ENCODE measurements at places on chromosomes 11 and 22.

GRCh38 chr11:27697679-27698275 lies 2.5 kb downstream of the BDNF start:
- DNase-seq: no peak

- DNase-seq: no peak
Observed at GRCh38 chr11:86574493-86575207, 97.8 kb downstream of the ME3 start.

DNA sequence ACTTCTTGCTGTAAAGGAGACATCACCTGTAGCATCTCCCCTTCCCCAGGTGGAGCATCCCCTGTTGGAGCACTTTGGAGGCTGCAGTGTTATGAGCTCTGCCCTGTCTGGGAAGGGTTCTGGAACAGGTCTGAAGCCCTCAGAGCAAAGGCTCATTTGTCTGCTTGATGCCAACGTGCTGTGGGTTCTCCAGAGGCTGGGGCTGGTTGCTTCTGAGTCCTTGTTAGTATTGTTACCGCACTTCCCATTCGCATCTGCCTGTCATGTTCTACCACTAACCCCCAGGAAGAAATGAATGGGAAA lies 73.1 kb downstream of the PACS1 start:
- DNase-seq: no peak

DNA sequence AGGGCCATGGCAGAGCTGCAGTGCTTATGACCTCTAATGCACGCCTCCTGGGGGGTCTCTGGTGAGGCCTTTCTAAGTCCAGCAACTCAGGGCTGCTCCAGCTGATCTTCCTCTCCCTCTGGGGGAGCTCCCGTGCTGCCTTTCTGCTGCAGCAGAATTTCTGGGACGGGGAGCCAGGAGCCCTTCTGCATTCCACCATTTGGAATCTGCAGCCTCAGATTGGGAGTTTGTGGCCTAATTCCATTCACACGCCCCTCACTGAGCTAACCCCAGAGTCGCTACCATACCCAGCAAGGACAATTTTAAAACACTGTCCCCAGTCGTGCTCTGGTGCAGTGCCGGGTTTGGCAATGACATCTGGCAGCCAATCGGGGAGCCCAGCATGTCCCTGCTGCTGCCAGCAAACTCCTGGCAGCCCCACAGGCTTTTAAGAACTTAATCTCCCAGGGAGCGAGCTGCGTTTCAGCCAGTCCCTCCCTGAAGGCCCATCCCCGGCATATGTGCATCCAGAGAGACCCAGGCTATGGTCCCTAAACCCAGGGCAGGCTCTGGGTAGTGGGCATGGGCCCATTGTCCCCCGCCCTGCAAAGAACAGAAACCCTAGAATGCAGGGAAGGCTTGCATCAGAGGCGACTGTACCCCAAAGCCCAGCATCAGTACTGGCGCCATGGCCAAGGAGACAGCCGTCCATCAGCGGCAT lies 4.7 kb downstream of the SHANK2 start:
- DNase-seq: no peak

GRCh38 chr11:2318123-2318522 lies 16.3 kb downstream of the TSPAN32 start:
- no peak for DNase-seq

DNA sequence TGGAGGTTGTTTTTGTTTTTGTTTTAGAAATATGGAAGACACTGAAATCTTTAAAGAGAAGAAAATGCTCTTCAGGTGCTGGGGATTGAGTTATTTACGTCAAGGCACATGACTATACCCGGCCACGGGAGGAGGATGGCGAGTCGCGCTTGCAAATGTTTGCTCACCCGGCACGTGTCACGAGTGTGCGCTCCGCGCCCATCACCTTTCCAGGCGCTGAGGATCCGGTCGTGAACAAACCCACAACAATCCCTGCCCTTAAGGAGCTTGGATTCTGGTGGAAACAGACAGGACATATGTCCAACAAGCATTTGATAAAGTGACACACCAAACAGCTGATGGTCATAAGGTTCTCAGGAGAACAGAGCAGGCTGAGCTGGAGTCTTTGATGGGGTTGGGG lies 715.5 kb downstream of the BRD1 start:
- DNase-seq: no peak

- DNase-seq: no peak
Observed at GRCh38 chr11:132080127-132080526, 709.7 kb downstream of the NTM start.

GRCh38 chr11:134145715-134146114 lies 76.8 kb downstream of the JAM3 start:
- DNase-seq: no peak

- DNase-seq: no peak
Observed at GRCh38 chr22:36833073-36833472, 16.2 kb upstream of the PVALB start.

DNA sequence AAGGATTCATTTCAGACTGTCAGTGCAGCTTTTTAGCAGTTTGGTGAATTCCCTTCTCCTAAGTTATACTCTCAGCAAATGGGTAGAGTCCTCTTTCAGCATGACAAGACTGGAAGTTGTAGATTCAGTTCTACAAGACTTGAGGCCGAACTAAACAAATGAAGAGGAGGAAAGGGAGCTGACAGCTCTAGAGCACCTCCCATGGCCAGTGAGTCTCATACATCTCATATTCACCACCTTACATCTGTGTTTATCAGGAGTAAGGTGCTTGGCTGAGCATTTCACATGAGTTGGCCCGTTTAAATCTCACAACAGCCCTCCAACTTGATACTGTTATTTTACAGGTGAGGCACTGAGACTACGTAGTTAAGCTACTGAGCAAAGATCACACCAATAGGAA lies 30.4 kb downstream of the SEZ6L start:
- DNase-seq: no peak

GRCh38 chr11:77590194-77590782 lies 535 bp downstream of the AQP11 start:
- peak; percentile 4 for DNase-seq

DNA sequence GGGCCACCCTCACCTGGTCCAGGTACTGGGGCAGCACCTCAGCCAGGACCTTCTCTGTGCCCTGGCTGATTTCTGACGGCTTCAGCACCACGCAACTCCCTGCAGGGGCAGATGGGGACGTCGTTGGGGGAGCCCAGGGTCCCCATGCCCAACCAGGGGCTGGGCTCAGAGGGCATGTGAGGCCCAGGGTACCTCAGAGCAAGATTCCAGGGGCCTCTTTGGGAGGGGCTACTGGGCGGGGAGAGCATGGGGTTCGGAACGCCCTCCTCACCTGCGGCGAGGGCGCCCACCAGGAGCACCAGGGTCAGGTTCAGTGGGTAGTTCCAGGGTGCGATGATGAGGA lies 8.1 kb downstream of the ALDH3B2 start:
- no peak for DNase-seq

DNA sequence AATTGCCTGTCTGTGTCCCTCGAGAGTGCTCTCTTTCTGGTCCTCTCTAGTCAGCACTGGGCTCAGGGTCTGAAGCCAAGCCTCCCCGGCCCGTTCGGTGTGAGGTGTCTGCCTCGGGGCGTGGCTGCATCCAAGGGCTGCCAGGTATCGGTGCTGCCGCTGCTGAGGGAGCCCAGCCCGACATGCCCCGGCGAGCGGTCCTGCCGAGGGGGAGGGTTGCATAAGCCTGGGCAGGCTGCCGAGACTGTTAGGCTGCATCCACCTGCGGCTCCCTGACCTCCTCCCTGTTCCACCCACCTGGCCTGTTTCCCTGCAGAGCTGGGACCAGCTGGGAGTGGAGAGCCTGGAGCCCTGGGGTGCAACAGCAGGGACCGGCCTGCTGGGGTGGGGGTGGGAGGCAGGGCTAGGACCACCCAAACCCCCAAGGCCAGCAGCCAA lies 6.3 kb downstream of the OVOL1 start:
- DNase-seq: no peak

- no peak for DNase-seq
Observed at GRCh38 chr11:10050561-10050960, 243.5 kb downstream of the SBF2 start.

DNA sequence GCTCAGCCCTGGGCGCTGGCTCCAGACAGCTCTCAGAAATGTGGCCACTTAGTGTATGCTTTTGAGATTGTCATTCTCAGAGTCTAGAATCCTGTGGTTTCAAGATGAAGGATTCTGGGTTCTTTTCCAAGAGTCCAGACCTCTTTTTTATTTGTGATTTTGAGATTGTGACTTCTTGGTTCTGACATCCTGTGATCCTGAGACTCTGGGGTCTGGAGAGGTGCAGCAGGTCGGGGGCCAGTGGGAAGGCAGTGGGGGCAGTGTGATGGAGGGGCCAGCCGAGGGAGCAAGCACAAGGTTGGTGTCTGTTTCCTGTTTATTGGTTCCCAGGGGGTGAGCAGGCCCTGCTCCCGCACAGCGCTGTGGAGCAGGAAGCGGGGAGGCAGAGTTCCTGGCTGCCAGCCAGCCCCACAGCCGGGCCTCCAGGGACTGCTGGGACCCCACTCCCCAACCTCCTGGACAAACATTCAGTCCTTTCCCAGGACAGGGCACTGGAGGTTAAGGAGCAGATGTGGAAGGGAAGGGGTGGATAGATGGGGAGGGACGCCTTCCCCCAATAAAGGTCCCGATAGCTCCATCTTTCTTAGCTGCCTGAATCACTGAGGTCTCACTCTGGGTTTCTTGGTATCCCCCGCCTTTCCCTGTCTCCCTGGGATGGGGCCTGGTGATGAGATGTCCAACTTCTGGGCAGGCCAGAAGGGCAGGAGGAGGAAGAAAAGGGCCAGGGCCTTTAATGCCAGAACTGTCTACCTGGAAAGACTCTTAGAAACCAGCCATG lies 13.7 kb downstream of the ARHGEF17 start:
- DNase-seq: no peak

- no peak for DNase-seq
Observed at GRCh38 chr22:27107824-27108223, 450.4 kb downstream of the MIAT start.

GRCh38 chr11:69382131-69383128 lies 88.5 kb downstream of the MYEOV start:
- DNase-seq: peak; percentile 30

GRCh38 chr11:73551677-73552076 lies 46.2 kb downstream of the FAM168A start:
- no peak for DNase-seq

Data from CD4-positive, alpha-beta T cell treated with Interleukin-10 for 1 hour (primary cell).